SK-N-SH (cell line): ENCODE measurements at places on chromosomes 7 and 10. TPM values are rescaled to one million over a fixed set of nuclear protein-coding genes. Genes with fewer than 3 reads are reported as not detected.
A peak's percentile ranks its signal among the peaks of the same experiment; 100 is the strongest.

The RAB11FIP2 gene
- polyA plus RNA-seq = 3.0 and 4.4 TPM in 2 replicates

The EXOC4 gene
- 35.5 and 37.3 TPM in 2 replicates for polyA plus RNA-seq

The PEX1 gene
- polyA plus RNA-seq = 16.0 and 24.9 TPM in 2 replicates

- H3K4me1 ChIP-seq = no peaks in the 10 kb centered on the region
- H3K27ac ChIP-seq = no peak overlapping the region
- no peak overlapping the region for H3K4me3 ChIP-seq
- DNase-seq = peak; percentile 49
Observed at GRCh38 chr7:104643587-104644217, 315.3 kb downstream of the LHFPL3 start.

DNA sequence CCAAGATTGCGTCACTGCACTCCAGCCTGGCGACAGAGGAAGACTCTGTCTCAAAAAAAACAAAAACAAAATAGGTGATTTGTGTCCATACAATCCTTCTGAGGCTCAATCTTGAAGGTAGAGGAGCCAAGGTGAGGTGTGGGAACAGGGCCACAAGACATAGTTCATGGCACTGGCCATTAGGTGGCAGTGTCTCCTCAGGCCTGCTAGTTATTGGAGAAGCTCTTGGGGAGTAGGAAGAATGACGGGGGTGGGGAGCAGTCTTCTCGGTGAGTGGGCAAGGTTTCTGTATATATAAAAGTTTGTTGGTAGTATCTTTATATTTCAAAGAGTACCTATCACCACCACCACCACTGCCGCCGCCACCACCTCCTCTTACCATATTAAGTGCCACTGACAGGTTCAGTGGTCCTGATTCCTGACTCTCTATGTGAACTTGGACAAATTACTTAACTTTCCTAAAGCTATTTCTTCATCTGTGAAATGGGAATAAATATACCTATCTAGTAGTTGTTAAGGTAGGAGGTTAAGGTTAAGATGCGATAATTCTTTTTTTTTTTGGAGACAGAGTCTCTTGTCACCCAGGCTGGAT is 24.0 kb downstream of the CCSER2 start:
- DNase-seq = peak; percentile 65
- peaks cover 9% of the 10 kb centered on the region; the same call in 1 of the 2 replicates for H3K4me1 ChIP-seq
- H3K27me3 ChIP-seq = no peaks in the 10 kb centered on the region
- H3K4me3 ChIP-seq = no peak overlapping the region
- no peak overlapping the region for H3K27ac ChIP-seq

DNA sequence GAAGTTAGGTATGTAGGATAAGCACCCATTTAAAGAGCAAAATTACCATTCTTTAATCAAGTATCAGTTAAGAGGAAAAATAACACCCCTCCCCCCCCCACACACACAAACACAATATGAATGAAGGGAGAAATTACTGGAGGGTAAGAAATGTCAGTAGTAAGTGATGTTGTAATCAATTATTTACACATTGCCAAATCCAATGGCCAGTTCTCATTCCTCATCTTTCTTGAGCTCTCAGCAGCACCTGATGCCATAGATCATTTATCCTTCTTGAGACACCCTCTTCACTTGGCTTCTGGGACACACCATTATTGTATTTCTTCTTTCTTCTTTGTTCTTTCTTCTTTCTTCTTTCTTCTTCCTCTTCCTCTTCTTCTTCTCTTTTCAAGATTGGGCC is 33.7 kb upstream of the FAM3C start:
- no peak overlapping the region for H3K27ac ChIP-seq
- H3K4me1 ChIP-seq = no peaks in the 10 kb centered on the region
- no peak overlapping the region for H3K4me3 ChIP-seq
- H3K36me3 ChIP-seq = no peaks in the 10 kb centered on the region
- no peak for DNase-seq
- H3K27me3 ChIP-seq = no peaks in the 10 kb centered on the region

DNA sequence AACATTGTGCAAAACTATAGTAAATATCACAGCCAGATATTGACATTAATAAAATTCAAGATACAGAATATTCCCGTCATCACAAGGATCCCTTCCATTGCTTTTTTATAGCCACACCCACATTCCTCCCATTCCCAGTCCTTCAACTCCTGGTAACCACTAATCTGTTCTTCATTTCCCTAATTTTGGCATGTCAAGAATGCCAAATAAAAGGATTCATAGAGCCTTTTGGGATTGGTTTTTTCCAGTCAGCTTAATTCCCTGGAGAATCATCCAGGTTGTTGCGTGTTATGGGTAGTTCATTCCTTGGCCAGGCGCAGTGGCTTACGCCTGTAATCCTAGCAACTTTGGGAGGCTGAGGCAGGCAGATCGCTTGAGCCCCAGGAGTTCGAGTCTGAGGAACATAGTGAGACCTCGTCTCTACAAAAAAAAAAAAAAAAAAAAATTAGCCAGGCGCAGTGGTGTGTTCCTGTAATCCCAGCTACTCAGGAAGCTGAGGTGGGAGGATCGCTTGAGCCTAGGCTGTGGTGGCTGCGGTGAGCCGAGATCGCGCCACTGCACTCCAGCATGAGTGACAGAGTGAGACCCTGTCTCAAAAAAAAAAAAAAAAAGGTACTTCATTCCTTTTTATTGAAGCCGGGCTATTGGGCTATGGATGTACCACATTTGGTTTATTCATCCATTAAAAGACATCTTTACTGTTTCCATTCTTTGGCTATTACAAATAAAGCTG is 2.7 kb downstream of the OGDH start:
- H3K4me3 ChIP-seq = no peak overlapping the region
- no peaks in the 10 kb centered on the region; the same call in 1 of the 2 replicates for H3K4me1 ChIP-seq
- H3K27me3 ChIP-seq = no peaks in the 10 kb centered on the region
- H3K36me3 ChIP-seq = no peaks in the 10 kb centered on the region
- no peak overlapping the region for H3K27ac ChIP-seq

DNA sequence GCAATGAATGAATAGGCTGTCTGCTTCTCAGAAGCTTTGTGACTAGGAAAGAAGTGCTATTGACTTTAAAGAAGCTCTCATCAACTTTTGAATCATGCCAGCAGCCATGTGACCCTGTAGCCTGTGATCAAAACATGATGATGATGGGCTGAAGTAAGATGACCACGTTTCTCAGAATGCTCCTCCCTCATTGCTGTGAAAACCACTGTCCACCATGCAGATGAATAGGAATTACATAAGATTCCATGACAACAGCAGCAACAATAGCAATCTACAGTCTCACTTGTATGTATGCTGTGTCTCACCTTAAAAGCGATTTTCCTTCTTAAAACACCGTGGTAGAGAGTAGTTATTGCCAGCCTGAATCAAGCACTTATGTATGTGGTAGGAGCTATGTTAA is 228.4 kb downstream of the TRIL start:
- no peak overlapping the region for H3K27ac ChIP-seq
- DNase-seq = no peak
- no peak overlapping the region for H3K4me3 ChIP-seq
- H3K36me3 ChIP-seq = peaks cover 4% of the 10 kb centered on the region; the same call in 1 of the 2 replicates

- H3K27ac ChIP-seq = no peak overlapping the region
- no peak for DNase-seq
- no peak overlapping the region for H3K4me3 ChIP-seq
Observed at GRCh38 chr10:11397077-11397965, 214.1 kb downstream of the USP6NL start.

- no peaks in the 10 kb centered on the region; the same call in 1 of the 2 replicates for H3K27me3 ChIP-seq
- H3K27ac ChIP-seq = no peak overlapping the region
- DNase-seq = no peak
- H3K4me1 ChIP-seq = peaks cover 11% of the 10 kb centered on the region
- H3K36me3 ChIP-seq = no peaks in the 10 kb centered on the region
Observed at GRCh38 chr7:38312821-38313220, 39.4 kb upstream of the TARP start.

DNA sequence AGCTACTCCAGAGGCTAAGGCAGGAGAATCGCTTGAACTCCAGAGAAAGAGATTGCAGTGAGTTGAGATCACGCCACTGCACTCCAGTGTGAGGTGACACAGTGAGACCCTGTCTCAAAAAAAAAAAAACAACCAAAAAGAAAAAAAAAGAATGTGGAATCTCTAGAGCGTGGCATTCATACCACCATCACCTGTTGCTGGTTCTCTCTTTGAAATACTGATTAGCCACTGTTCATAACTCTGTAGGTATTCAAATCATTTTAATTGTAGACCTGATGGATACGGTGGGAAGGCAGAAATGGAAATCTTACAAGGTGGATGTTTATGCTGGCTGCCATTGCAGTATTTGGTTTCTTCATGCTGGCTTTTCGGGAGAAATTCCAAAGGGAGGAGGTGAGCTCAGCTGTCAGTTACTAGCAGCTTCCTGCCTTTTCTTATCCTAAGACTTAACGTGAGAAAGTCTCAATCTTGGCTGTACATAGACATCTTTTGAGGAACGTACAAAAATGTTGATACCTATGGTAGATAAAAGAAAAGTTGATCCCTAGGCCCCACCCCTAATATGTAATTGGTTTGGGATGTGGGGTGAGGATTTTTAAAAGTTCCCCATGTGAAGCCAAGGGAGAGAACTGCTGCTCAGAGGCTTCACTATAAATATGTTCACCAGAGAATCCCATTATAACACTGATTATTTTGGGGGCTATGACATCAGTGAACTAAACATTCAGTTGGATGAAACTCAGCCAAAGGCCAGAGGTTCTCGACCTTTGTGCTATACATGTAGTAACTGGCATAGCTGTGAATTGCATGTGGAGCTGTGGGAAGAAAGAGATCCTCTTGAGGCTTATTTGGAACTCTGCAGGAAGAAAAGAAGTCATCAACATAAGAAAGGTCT is 26.9 kb upstream of the MKLN1 start:
- DNase-seq = no peak
- no peak overlapping the region for H3K27ac ChIP-seq
- H3K36me3 ChIP-seq = no peaks in the 10 kb centered on the region
- no peaks in the 10 kb centered on the region for H3K4me1 ChIP-seq

DNA sequence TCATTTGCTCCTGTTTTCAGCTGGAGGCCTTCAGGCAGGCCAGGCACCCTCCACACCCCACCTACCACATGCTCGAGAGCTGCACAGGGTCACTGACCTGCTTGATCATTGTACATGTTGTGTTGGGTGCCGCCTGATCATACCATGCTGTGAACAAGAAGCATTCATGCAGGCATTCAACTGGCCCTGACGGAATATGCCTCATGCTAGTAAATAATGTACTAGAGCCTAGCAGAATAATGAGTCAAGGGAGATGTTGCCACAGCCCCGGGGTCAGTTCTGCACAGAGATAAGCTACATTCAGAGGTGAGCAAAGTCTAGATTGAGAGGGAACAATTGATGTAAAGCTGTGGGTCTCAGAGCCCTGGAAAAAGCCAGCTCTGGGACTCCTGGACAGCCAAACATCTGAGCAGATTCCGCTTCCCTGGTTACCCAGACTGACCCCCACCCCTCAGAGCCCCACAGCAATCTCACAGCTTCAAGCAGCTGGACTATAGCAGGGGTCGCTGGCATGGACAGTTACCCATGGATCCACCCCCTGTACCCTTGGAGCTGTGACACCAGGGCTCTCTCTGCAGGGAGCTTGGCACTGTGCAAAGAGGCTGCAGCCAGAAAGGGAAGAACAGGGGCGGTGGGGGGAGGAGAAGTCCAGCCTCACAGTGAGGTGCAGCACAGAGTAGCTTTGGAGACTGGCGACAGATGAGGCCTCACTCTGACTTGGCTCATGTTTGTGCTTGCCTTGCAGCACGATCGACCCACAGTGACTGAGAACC is 86.6 kb downstream of the FRMPD2 start:
- no peak overlapping the region for H3K4me3 ChIP-seq
- peaks cover 6% of the 10 kb centered on the region; the same call in 1 of the 2 replicates for H3K27me3 ChIP-seq
- H3K36me3 ChIP-seq = no peaks in the 10 kb centered on the region
- no peak overlapping the region for H3K27ac ChIP-seq
- peaks cover 6% of the 10 kb centered on the region; the same call in 1 of the 2 replicates for H3K4me1 ChIP-seq

DNA sequence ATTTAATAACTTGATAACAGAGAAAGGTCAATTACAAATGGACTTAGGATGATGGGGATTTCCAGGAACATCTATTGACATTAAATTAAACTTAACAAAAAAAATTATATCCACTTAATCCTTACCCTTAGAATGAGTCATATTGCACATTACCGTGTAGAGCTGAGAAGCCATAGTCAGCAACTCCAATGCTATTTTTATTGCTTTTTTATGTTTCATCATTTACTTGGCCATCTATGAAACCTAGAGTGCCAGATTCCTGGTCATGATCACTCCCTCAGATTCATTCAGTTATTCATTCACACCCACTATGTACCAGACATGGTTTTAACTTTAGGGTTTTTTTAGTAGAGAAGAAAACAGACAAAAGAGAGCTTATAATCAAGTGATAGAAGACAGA is 1180.4 kb downstream of the CNTNAP2 start:
- H3K27ac ChIP-seq = no peak overlapping the region
- H3K27me3 ChIP-seq = no peaks in the 10 kb centered on the region
- DNase-seq = no peak
- H3K4me3 ChIP-seq = no peak overlapping the region
- H3K4me1 ChIP-seq = peaks cover 3% of the 10 kb centered on the region; the same call in 1 of the 2 replicates

- H3K4me3 ChIP-seq = no peak overlapping the region
- no peak for DNase-seq
- H3K4me1 ChIP-seq = peaks cover 5% of the 10 kb centered on the region
- H3K27ac ChIP-seq = no peak overlapping the region
- H3K27me3 ChIP-seq = no peaks in the 10 kb centered on the region
Observed at GRCh38 chr7:12727455-12728191, 40.2 kb downstream of the ARL4A start.

DNA sequence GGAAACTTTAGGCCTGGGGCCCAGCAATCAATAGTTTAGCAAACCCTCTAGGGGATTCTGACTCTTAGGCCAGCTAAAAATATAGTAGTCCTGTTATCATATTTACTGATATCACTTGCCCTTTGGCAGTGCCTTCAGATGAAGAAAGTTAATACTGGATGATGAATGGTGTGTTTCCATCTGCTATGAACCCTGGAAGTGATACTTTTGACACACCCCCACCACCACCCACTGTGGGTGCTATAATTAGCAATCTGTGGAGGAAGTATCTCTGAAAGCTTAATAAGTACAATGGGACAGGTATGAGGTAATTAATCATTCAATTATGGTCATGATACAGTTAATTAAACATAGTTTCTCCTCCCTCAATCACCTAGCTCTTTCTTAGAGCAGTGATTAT is 90.4 kb upstream of the LRRTM3 start:
- no peak overlapping the region for H3K4me3 ChIP-seq
- H3K36me3 ChIP-seq = no peaks in the 10 kb centered on the region
- DNase-seq = no peak

DNA sequence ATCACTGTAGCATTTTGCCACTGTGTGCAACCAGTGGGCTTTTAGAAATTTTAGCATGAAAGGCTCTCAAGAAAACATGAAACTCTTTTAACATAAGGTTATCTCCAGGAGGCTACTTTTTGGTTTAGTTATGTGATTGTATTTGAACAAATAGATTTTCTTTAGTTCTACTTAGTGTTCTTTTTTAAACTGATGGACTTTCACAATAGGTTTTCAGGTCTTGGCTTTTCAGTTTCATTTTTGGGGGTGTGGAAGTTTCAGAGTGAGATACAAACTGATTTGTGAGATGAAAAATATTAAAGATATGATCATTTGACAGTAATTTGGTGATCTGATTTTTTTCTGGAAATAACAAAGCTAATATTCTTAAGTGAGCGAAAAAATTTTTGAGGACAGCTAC is 344.1 kb downstream of the PHF14 start:
- peaks cover 4% of the 10 kb centered on the region for H3K4me1 ChIP-seq
- H3K27me3 ChIP-seq = no peaks in the 10 kb centered on the region
- no peak overlapping the region for H3K27ac ChIP-seq
- DNase-seq = no peak
- H3K4me3 ChIP-seq = no peak overlapping the region
